ENCODE measurements at places on chromosomes 16 and 17.

- peak; percentile 48 for DNase-seq
Observed at GRCh38 chr16:11871193-11871592, 19.9 kb upstream of the RSL1D1 start.

DNA sequence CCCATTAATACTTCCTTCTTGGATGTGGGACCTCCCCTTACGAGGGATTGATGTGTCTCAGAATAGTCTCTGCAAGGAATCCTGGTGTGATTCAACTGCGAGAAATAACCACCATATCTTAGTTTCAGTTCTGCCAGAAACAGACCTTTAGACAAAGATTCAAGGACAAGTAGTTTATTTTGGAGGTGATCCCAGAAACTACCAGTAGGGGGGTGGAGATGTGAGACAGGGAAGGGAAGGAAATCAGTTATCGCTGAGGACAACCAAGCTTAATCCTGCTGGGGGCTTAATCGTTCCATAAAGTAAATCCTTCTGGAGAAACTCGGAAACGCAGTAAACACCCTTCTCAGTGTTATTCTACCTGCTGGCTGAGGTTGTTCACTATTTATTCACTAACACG, 5.0 kb upstream of the SDR42E1 start:
- peak; percentile 47 for DNase-seq

GRCh38 chr17:72860778-72861177, 231.7 kb downstream of the SLC39A11 start:
- no peak for DNase-seq

GRCh38 chr17:33038740-33039139, 47.1 kb downstream of the SPACA3 start:
- DNase-seq = no peak

DNA sequence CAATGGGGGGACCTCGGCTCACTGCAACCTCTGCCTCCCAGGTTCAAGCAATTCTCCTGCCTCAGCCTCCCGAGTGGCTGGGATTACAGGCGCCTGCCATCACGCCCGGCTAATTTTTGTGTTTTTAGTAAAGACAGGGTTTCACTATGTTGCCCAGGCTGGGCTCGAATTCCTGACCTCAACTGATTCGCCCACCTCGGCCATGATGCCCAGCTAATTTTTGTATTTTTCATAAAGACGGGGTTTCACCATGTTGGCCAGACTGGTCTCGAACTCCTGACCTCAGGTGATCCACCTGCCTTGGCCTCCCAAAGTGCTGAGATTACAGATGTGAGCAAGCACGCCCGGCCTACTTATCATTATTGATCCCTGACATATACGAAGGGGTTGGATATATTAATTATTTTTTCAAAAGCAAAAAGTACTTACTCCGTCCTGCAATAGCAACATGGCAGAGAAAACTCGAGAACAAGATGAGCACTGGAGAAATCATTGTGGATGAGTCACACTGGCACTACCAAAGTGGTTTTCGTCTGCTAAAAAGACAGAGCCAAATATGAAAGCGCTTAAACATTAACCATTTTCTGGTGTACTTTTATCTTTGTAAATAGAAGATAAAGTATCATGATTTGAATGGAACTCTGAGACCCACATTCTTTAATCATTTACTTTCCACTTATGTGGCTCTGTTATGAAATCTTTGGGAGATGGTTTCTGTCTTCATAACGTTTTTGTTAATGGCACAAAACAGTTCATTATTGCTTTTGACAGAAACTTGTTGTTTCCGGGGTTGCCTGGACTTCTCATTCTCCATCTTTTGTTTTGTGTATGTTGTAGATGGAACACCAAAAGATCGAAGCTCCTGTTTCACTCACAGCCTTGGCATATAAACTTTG, at the start of gene APOH:
APOH (minus strand) TSS at position 529 of the 896 bp plus-strand sequence; CDS start at position 493, 36 bp downstream.
- no peak for DNase-seq

GRCh38 chr17:73393962-73394361, 82.2 kb upstream of the CDC42EP4 start:
- DNase-seq = peak; percentile 50

DNA sequence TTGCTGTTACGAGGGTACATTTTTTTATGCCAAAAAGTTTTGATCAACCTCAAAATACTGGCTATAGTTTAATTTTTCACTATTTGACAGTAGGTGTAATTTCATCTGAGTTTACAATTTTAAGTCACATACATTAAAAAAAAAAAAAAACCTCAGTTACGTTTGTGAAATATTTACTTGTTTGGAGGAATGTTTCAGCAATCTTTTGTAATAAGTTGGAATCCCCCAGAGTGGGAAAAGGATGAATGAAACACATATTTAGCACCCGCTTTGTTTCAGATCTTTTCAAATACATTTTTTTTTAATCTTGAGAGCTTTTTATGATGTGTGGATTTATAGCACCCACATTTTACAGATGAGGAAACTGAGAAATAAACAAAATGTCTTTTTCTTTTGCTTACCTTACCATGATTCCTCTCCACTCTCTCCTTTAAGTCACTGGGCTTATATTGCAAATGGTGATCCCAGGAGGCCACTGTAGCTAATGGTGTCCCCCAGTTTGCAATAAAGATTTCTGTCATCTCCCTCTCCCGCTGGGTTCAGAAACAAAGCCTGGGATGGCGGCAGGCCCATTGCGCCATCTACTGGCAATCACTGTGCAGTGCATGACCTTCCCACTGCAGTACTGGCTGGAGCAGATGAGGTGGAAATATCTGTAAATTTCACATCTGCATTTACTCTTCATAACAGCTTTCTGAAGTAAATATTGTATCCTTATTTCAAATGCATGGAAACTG, 27.7 kb downstream of the TBC1D3B start:
- DNase-seq = peak; percentile 61

DNA sequence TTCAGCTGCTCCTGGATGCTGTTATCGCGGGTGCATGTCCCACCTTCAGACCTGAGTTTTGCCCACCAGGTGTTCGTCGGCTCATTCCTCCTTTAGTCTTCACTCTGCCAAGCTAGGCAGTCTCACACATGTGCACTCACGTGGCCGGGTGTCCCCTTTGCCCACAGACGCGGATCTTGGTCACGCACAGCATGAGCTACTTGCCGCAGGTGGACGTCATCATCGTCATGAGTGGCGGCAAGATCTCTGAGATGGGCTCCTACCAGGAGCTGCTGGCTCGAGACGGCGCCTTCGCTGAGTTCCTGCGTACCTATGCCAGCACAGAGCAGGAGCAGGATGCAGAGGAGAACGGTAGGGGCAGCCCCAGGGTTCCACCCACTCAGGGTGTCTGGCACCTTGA, 133.1 kb downstream of the ABCC6 start:
- DNase-seq = no peak

DNA sequence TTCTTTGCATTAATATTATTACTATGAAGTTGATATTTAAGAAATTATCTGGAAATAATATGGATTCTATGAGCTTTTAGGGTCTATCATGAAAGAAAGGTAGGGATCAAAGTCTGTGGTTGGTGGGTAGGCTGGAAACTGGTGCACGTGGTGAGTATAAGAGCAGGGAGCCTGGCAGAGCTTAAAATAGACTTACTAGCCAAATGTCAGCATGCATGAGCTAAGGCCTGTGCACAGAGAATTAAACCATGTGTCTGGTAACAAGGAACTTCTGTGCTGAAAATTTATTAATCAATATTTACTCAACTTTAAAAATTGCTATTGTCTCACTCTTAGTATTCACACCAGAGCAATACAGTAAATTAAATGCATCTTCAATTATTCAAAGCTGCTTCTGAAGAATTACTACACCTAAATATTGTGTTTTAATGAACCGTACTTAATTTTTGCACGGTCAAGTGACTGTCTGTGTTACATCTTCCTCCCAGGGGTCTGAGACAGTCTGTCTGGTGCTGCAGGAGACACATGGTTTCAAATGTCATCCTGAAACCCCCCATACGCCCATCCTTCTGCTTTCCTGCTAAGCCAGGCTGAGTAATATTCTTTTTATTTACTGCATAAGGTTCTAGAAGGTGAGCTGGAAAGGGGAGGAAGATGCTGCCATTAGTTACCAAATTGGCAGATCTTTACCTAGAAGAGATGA, 161.0 kb upstream of the NLRP1 start:
- DNase-seq = no peak
